Epithelial cell of esophagus (primary cell): ENCODE measurements at places on chromosomes 7 and 10.

DNA sequence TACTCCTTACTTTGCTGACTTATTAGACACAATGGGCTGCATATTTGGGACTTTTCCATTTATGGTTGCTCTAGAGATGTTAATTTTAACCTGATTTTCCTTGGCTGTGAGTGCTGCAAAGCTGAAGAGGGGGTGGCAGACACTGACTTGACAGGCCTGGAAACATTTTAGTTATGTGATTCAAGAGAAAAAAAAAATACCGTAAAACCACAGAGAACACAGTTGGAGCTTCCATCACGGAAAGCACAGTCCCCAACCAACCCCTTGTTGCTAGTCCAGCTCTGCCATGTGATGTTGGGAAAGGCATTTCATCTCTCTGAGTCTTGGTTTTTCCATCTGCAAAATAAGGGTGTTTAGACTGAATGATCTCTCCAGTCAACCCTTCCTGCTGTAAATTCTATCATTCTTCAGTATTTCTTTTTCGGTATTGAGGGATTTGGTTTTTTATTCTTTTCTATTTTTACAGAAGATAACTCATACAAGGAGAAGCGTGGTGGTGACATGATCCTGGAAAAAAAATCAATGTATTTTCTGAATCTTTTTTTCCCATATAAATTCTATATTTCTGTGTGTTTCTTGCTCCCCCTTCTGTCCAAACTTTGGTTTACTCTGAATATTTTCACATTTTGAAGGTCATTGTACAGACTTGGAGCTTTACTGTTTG lies 246.1 kb downstream of the REEP3 start:
- peak; percentile 13 for DNase-seq

DNA sequence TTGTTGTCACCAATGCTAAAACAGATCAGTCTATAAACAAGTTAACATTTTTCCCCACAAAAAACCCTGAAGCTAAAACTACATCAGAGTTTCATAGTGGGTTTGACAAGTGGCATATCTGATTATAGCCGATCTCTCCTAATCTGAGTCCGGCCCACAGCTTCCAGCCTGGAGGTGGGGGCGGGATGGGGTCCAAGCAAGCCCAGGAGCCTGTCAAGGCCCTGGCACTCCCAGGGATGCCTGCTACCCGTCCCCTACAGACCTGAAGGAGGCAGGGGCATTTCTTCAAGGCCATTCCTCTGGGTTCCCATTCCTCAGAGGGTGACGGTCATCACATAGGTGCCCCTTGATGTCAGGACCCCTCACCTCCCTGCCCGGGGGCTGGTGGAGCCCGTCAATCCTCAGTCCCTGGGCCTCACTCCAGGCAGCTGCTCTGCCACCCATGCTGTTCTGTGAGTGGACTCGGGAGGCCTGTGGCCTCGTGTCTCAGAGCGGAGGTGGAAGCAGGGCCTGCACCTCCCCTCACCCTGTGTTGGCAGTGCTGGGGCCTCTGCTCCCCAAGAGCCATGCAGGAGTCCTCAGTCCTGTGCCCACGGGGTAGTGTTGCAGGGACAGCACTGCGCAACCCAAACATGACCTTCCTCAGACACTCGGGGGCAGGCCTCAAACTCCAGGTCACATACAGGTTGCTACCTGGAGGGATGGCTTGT lies 8.8 kb downstream of the DPYSL4 start:
- DNase-seq = no peak

- no peak for DNase-seq
Observed at GRCh38 chr7:120833546-120833945, 24.4 kb downstream of the TSPAN12 start.

- DNase-seq = peak; percentile 76
Observed at GRCh38 chr7:154913638-154914307, 89.2 kb downstream of the PAXIP1 start.

GRCh38 chr7:69185170-69185569 lies 413.1 kb upstream of the AUTS2 start:
- DNase-seq = no peak

- DNase-seq = peak; percentile 85
Observed at GRCh38 chr7:132030883-132031282, 474.5 kb upstream of the PODXL start.

- DNase-seq = no peak
Observed at GRCh38 chr10:130398090-130398994, 262.2 kb downstream of the GLRX3 start.

GRCh38 chr10:77911535-77912123 lies 14.9 kb downstream of the DLG5 start:
- no peak for DNase-seq

GRCh38 chr10:35770817-35771355 lies 128.8 kb upstream of the FZD8 start:
- no peak for DNase-seq

DNA sequence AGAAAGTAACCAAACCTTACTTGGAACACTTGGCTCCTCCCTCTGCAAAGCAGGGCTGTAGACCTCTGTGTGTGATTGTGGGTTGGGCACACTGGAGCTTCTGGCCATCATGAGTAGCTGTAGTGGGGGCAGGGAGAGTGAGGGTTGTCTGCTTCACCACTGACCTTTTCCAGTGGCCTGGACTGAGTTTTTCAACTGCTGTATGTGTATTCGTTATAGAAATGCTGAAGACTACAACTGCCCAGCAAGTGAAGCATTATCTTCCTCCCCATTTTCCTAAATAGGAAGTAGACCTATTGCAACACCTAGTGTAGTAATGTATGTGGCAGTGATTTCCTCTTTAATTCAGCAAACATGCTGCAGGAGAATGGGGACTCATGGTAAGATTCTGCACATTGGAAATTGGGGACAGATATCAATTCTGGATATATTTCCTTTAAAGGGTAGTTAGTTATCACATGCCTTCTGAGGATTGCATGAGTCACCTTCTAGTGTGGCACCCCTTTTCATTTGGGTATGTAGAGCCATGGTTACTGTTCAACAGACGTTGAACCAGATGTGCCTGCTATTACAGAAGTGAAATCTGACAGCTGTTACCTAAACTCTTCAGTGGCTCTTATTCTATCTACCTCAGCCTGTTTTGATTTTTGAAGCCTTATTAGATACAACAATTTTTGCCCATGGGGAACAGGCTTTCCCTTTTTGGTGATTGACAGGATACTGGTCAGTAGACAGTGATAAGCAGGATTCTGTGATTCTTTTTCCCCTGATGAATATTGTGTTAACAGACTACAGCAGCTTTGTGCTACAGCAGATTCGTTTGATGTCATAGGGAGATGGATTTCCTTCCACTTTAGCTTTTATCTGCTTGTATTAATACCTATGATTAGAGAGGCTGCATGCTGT lies 130.9 kb downstream of the SND1 start:
- DNase-seq = peak; percentile 21

- no peak for DNase-seq
Observed at GRCh38 chr10:103856797-103857170, 1.4 kb upstream of the SH3PXD2A start.

- peak; percentile 40 for DNase-seq
Observed at GRCh38 chr7:130070861-130071622, 708 bp downstream of the KLHDC10 start.

GRCh38 chr7:73683056-73683787 lies at the start of the genes BUD23 and DNAJC30:
TSS of gene BUD23 (plus strand) at chr7:73683597. CDS start at chr7:73683626, 29 bp downstream.
TSS of gene DNAJC30 (minus strand) at chr7:73683453. CDS start at chr7:73683423, 30 bp downstream.
- peak; percentile 99 for DNase-seq
